Amygdala (tissue), 56 donors: ENCODE measurements at places on chromosomes 13 and 19.
A peak's percentile ranks its signal among the peaks of the same experiment; 100 is the strongest.

DNA sequence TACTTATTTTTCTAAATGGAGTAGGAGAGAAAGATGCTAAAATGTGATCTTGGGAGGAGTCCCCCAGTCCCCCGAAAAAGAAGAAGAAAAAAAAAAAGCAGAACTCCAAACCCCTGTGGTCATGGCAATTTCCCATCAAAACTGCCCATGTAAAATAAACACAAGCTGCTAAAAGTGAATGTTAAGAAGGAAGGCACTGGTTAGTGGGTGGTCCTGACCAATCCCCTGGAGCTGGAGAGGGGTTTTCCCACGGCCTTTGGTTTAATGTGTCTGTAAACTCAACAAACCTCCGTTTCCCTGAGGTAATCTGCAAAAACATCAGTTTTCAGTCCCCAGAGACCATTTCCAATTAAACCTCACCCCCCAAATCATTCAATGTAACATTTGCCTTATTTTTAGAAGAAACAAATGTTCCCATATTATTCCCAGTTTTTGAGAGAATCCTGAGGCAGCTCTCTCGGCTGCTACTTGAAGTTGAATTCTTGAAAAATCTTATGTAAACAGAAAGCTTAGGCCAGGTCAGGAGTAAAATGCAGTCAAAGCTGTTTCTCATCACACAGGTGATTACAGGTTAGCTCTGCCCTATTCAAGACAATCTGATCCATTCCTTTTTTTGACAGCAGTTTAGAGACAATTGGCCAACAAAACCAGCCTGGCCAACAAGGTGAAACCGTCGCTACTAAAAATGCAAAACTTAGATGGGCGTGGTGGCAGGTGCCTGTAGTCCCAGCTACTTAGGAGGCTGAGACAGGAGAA, 17.0 kb downstream of the RAB3D start:
- DNase-seq: no peak

GRCh38 chr13:50358231-50359040, 343.2 kb downstream of the KCNRG start:
- DNase-seq: peak; percentile 52

DNA sequence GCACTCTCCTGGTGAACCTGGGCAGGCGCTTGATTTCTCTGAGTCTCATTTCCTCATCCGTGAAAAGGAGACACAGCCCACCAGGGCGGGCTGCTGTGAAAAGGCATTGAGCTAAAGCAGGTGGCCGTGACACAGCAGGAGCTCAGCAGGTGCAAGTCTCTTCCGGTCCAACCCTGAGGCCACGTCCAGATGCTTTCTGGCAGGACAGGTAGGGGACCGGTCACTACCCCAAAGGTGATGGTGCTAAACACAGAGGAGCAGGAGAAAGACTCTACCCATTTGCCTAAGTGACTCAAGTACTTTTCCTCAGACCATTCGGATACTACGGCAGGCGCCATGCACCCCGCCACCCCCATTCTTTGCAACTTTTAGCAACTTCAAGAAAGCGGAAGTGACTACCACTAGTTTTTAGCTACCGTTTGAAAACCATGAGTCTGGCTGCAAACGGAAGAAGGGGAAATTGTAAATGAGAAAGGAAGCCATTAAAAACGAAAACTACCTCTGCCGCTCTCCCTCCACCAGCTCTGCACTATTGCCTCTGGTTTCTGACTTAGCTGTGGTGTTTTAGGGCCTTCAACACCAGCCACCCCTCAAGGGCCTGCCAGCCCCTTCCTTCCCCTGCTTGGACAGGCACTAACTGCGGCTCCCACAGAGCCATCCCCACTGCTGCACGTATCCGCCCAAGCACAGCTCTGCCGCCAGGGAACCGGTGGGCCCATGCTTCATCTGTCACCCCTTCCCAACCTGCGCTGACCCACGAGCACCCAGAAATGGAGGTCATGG, 4.8 kb downstream of the PPP6R1 start:
- DNase-seq: no peak

- DNase-seq: no peak
These were observed 8.6 kb downstream of the CALM3 start for GRCh38 chr19:46609511-46610412.

- no peak for DNase-seq
These were observed 55.5 kb downstream of the MLLT1 start for GRCh38 chr19:6224308-6224675.

DNA sequence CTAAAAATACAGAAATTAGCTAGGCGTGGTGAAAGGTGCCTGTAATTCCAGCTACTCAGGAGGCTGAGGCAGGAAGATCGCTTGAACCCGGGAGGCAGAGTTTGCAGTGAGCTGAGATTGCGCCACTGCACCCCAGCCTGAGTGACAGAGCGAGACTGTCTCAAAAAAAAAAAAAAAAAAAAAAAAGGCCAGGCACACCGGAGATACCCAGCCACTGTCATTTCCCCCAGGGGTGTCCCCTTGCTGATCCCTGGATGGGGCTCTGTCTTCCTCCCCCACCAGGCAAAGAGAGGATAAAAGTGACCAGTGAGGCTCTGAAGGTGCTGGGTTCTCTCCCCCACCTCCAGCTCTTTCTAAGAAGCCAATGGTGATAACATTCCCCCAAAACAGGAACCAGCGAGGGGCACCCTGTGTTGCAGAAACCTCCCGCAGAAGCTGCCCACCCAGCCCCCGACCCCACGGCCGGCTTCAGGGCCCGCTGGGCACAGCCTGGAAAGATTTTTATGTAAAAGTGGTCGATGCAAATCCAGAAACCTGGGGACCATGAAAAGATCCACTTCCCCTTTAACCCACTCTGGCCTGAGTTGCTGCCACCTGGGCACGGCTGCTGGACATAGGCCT, 61.4 kb upstream of the KLF2 start:
- no peak for DNase-seq

GRCh38 chr19:3285647-3286176, 61.3 kb downstream of the CELF5 start:
- DNase-seq: no peak

DNA sequence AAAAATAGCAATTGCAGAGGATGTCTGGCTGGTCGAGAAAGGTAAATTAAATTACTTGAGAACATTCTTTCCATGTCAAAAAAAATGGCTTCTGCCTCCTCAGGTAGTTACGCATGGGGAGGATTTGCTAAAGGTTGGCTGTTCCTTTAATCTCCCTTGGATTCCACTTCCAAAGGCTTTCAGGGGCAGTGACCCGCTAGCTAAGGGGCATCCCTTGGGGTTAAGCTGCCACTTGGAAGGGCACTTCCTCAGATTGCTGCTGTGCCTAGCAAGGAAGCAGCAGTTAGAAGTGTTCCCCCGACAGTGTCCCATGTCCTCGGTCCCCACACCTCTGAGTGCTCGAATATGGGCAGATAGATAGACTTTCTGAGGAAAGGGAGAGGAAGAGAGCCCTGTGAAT, 108.5 kb downstream of the RGCC start:
- DNase-seq: no peak

- DNase-seq: no peak
These were observed 9.8 kb upstream of the KCNN4 start for GRCh38 chr19:43790587-43790986.

DNA sequence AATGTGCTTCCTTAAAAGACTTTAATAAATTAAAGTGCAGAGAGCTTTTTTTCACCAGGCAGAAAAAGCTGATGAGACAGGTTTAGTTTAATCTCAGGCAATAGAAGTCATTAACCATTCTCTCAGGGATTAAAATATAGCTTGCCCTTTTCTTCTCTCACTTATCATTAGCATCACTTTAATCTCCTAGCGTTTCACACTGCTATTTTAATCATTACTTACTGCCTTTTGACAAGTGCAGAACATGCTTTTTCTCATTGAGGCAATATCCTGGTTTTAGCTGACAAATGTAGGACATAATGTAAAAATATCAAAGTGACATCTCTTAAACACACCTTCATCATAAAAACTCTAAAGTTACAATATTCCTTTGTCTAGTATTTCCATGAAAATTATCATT, 94.6 kb downstream of the DACH1 start:
- no peak for DNase-seq

- DNase-seq: no peak
These were observed 2.9 kb downstream of the CD37 start for GRCh38 chr19:49338023-49338677.

DNA sequence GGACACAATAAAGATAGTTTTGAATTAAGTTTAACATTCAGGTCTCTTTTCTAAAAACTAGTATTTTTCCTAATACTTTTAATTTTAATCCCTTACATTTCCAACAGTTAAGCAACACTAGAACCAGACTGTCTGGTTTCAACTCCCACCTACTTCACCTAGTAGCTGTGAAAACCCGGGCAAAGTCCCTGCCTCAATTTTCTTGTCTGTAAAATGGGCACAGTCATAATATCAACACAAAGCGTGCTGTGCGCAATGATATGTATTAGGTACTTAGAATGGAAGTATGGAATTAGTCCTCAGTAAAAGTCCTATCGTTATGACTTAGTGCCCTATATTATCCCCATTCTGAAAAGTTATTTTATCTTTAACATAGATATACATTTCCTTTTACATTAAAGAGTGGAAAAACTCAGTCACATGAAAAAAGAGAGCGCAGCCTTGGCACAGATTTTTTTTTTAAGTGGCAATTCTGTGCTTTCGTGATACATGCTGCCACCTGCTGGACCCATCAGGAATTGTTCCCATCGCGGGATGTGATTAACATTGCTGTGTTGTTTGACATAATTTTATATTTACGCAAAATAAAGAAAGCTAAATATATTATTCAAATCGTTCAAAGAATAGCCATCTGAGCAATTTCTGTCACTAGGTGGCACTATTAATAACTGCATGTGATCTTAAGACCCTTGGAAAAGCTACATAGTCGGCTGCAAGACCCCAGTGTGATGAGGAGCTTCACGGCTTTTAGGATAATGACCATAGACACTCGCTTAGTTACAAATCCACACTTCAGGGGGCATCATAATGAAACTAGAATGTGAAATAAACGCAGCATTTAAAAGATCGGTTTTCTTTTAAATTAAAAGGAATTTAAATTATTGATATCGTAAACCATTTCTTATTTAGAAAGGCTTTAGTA, 59.9 kb downstream of the LIG4 start:
- DNase-seq: peak; percentile 36

- no peak for DNase-seq
These were observed 542.7 kb upstream of the SLITRK5 start for GRCh38 chr13:87128491-87128890.

DNA sequence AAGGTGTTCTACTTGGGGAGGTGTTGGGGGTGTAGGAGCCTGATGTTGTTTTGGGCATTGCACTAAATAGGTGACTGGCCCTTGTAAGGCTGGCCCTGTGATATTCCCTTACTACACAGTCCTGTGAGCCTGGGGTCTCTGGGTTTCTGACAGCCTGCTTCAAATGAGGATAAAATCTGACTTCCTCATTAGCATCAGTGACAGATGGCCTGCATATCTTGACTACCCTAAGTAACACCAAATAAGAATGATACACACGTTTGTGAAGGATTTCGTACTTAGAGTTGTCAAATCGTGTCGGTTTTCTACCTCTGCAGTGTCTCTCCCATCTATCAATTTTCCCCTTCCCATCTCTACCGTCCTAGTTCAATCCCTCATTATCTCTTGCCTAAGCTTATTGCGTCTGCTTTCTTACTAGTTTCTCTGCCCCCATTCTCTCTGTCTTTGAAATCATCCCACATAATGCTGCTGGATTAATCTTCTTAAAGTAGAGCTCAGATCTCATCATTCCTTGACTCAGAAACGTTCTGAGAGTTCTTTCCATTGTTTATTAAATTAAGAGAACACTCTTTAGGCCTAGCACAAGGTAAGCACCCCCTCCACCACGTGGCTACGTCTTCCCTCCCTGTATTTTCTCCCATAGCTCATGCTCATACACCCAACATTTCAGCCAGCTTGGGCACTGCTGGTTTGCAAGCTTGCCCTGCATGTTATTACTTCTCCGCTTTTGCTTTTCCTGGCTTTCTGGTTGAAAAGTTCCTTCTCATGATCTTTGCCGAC, 26.2 kb upstream of the CNMD start:
- DNase-seq: no peak

DNA sequence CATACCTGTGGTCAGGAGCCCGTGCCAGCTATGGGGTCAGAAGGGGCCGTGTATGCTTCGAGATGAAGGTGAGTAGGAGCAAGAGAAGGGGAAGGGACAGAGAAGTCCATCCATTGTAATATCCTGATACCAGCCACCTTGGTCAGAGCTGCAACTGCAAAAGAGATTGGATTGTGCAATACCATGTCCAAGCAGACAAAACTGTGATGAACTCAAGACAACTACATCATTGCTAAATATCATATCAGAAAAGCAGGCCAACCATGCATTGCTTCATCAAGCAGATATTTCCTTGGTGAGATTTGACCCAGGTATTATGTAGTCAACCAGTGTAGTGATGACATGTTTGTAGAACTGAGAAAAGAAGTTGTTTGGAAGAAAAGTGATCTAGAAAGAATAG, 12.1 kb downstream of the HNRNPUL1 start:
- no peak for DNase-seq

- DNase-seq: no peak
These were observed 702.8 kb downstream of the LIG4 start for GRCh38 chr13:107512551-107512950.

GRCh38 chr13:110305949-110306339, 1.0 kb downstream of the COL4A1 start:
- no peak for DNase-seq

DNA sequence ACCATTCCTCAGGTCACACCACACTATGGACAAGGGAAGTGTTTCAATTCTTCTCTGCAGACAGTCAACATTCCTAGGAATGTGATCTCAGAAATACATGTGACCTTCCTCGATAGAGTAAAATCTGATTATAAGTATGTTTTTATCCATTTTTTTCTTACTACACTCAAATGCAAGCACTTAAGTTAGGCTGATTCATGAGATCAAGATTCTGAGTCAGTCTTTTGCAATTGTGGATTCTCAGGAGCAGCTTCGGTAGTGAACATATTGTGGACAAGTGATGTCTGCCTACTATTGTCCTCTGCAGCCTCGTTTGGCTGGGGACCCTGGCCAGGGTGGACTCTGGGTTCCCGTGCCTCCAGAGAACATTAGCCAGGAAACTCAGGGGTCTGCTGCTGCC, 3.2 kb downstream of the SERPINE3 start:
- no peak for DNase-seq

- no peak for DNase-seq
These were observed 128.9 kb downstream of the RNF17 start for GRCh38 chr13:24892829-24893228.

GRCh38 chr19:46616631-46617322, 8.1 kb downstream of the PTGIR start:
- DNase-seq: no peak

DNA sequence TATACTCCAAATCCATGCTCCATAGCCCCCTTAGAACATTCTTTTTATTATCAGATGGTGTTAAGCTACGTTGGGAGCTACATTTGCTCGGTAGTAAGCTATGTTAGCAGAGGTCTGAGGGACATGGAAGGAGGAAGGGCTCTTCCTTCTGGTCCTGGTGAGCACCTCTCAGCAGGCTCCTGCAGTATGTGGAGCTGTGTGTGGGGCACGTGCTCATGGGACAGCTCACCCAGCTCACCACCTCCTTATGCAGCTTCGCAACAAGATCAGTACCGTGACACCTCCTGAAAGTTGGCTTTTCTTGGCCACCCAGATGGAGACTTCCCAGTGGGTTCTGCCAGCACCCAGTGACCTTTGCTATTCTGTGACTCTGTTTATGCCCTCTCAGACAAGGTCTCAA, 400.5 kb upstream of the SLC10A2 start:
- no peak for DNase-seq

- no peak for DNase-seq
These were observed 243.5 kb downstream of the TSHZ3 start for GRCh38 chr19:31105761-31106160.
